ENCODE measurements at places on chromosomes 1 and 21.

GRCh38 chr1:56484695-56485094 is 94.7 kb downstream of the PLPP3 start:
- DNase-seq = no peak

DNA sequence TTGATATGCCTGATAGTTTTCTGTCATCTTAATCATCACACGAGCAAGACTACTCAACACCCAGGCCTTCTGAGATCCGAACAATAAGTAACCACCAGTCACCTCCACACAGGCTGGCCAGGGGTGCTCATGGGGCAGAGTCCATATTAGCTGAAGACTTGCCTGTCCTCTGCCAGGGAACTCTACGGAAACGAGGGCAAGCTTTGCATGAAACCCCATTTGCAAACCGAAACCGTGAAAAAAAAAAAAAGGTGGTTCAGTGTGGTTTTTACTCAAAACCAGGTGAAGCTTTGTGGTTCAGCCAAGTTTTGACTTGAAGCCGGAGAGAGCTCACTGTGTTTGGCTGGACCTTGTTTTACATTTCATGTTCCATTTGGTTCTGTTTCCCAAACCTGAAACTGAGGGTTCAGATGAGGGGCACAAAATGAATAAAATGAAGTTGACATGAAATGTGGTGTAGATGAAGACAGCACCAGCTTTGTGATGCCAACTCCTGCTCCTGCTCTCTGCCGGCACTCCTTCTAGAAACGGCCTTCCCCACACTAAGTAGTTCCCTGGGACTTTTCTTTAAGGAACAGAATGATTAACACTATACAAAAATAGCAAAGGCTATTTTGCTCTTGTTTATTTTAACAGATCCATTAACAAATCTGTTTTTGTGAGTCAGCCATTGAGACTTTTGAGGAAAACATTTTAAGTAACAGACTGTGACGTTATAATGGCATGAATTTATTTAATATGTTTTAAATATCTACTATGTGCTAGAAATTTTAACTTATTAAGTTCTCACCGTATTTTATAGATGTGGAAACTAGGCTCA is 74.7 kb downstream of the RUNX1 start:
- peak; percentile 55 for DNase-seq

DNA sequence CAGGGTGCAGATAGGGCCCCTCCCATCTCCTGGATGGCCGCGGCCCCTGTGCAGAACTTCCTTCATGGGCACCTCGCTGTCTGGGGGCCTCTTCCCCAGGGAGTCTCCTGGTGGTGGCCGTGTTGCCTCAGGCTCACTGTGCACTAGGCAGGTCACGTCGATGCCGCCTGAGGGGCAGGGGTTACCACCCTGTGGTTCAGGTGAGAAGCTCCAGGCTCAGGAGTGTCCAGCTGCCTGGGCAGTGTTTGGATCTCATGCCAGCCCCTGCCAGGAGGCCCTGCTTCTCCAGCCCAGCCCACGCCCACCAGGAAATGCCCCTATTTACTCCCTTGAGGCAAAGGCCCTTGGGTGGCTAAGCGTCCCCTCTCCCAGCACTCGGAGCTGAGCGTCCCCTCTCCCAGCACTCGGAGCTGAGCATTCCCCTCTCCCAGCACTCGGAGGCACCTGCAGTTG is 2.1 kb downstream of the ITGB2 start:
- DNase-seq = no peak

- no peak for DNase-seq
Observed at GRCh38 chr1:208219659-208220282, 24.4 kb downstream of the PLXNA2 start.

- DNase-seq = no peak
Observed at GRCh38 chr1:6086762-6087376, 41.2 kb downstream of the KCNAB2 start.

- no peak for DNase-seq
Observed at GRCh38 chr1:37828410-37829074, 20.5 kb upstream of the YRDC start.

DNA sequence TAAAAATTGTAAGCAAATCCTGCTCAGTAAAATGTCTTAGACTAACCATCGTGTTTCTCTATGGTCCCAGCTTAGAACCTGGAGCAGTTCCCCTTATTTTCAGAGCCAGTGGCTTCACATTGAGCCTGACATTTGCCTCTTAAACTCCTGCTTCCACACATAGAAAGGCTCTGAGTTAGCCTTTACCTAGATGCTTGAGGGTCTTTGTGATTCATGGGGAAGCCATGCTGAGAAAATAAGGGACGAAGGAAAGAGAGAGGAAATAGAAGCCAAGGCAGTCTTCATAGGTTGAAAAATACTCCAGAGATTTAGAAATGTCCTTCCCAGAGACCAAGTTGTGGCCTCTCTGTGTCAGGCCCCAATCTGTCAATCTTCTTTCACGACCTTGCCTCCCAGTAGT is 16.1 kb upstream of the RBBP5 start:
- no peak for DNase-seq

- DNase-seq = no peak
Observed at GRCh38 chr1:38858833-38859560, 575 bp downstream of the RRAGC start.

DNA sequence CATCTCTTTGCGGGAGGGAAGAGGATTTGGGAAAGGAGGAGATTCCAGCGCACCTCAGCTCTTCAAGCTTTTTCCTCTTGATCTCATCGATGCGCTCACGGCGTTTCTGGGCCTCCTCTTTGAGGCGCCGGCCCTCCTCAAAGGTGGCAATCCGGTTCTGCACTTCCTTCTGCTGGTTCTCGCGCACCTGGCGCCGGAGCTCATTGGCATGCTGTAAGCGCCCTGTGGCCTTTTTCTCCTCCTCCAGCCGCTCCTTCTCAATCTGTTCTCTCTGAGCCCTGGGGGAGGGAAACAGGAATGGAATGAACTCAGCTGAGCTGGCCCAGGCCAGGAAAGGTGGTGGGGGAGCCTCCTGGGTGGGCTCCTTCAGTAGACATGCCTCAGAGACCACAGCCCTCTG is 10.4 kb upstream of the VSIG8 start:
- no peak for DNase-seq

DNA sequence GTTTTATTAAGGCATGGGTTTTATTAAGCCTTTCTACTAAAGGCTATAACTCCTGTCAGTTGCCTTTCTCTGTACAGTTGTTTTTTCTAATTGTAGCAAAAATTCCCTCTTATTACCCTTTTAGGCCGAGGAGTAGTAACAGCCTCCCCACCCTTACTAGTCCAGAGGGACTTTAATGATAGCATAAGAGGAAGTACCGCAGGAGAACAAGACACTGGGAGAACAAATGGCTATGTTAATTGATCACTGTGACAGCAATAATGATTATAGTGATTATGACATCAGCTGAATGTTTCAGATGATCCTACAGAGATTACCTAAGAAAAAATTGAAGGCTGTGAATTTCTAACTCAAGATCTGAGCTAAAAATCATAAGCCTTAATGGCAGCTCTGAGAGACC is 383.0 kb upstream of the PTBP2 start:
- DNase-seq = no peak

DNA sequence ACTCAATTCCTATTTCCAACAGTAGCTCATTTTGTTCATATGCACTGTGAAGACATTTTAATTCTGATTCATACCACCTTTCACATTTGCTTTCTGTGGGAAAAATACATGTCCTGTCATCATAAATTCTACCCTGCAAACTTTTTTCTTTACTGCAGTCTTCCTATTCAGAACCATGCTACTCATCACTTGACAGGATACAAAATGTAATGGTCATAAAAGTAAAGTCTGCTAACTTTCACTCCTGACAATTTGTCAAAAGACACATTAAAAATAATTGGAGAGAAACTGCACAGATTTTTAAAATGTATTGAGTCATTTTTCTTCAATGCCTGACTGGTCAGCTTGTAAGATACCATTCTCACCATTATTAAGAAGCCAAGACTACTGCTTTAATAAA is 1817.1 kb downstream of the BRINP3 start:
- no peak for DNase-seq

DNA sequence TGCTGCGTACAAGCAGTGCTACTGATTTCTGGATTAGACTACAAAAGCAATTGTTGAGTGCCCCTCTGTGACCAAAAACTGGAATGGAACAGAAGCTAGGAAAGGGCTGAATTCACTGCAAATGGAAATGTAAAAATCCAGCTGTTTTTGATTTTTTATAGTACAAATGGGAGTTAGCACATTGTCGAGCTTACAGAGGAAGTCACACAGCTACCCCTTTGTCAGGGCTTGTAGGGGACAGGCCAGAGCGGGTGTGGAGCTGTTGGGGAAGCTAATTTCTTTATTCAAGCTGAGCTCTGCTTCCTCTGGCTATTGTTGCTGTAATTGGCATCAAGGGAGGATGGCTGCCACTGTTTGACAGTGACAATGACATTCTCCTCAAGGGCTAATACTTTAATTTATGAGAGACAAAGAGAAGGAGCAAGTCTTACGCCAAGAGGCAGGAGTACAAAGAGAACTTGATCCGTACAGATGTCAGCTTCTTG is 96.1 kb downstream of the SLC35F3 start:
- DNase-seq = no peak

DNA sequence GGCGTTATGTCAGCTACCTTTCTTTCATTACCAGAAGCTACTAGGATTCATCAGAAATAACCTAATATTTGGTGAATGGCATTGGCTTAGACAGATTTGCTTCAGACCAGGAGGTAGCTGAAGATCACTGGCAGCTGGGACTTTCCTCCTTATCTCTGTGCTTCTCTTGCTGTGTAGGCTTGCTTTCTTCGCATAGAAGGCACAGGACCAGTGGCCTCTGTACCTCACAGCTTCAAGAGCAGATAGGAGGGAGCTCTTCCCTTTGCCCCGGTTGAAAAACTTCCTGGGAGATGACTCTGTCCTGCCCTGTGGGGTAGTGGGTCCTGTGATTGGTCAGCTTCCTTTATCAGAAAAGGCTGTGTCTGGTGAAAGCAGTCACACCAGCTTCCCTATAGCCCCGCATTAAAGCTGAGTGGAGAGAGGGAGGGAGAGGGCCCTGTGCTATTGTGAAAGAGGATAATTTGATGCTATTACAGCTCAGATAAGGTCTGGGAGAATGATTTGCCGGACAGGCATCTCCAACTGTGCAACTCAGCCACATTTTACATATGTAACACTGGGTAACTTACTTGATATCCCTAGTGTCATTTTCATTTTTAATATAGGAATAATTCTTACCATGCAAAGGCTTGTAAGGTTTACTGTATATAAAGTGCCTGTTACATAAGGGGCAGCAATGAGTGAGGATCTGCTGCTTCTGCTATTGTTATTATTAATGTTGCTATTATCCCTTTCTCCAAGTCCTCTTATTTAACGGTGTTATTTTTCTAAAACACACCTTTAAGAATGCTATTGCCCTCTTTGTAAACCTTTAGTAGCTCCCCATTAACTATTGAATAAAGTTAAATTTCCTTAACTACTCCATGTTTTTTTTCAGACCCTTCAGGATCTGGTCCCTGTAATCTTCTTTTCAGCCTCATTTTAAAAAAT is 31.6 kb downstream of the OSBPL9 start:
- DNase-seq = no peak

GRCh38 chr1:59597420-59598119 is 217.2 kb upstream of the HOOK1 start:
- no peak for DNase-seq

- peak; percentile 5 for DNase-seq
Observed at GRCh38 chr1:27521861-27522431, 32.0 kb upstream of the WASF2 start.

DNA sequence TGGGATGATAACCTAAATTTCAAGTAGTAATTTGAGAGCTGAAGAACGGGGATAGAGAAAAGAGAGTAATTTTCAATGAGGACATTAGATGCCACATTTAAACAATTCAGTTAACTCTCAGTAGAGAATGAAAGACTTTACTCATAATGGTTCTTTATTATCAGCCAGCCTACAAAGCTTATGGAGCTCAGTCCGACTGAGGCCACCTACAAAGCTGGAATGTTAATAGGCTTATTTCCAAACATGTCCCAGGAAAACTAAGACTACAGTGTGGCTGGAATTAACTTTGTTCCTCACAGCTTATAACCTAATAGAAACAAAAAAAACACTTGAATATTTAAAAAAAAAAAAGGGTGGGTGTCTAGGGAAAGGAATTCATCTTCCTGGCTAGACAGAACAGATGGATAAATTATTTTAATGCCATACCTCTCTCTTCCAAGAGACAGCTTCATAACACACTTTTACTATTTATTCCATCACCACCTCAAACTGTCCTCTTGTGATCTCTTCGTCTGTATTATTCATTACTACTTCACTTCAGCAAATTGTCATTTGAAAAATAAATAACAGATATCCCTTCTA is 9.8 kb downstream of the SLC19A2 start:
- no peak for DNase-seq

GRCh38 chr1:243475966-243476365 is 220.1 kb downstream of the SDCCAG8 start:
- no peak for DNase-seq

DNA sequence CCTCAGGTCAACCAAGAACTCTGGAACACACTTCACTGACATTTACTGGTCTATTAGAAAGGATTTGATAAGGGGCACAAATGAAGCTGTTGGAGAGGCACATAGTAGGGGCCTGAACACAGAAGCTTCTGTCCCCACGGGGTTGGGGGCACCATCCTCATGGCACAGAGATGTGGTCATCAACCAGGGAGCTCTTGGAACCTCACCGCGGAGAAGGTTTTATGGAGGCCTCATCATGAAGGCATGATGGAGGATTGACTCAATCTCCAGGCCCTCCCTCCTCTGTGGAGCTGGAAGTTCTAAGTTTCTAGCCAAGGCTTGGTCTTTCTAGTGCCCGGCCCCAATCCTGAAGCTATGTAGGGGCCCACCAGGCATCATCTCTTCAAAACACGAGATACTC is 23.6 kb downstream of the MX1 start:
- no peak for DNase-seq

DNA sequence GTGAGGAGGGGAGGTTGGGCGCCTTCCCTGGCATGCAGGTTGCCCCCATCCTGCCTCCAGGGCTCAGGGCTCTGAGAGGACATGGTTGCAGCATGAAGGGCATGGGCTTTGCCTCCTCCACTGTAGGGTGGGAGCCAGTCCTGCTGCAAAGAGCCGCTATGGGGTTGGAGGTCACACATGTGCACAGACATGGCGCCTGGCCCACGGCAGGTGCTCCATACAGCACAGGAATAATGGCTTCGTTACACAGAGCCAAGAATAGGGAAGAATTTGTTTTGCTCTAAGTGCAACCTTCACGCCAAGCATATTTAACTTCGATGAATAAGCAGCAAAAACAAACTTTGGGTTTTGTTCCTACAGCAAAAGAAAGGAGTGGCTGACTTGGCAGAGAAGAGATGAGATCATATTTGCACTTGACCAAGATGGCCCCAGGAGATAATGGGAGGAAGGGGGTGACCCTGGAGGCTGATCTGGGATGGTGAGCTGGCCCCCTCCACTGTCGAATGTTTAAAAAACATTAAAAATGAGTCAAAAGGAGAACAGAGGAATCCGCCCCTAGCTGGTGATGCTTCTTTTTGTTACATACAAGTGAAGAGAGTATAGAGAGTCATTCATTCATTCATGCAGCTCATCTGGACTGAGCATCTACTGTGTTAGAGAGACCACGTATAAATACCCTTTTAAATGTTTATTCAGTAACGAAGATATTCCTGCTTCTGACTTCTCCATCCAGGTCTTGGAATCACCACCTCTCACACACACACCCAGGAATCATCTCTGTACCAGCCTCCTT is 12.4 kb upstream of the C2CD2 start:
- DNase-seq = no peak

GRCh38 chr1:11862890-11863289 is 4.1 kb upstream of the NPPB start:
- no peak for DNase-seq

Measured in effector memory CD8-positive, alpha-beta T cell (primary cell).